ENCODE measurements at places on chromosomes 4 and X. TPM values are rescaled to one million over a fixed set of nuclear protein-coding genes. Genes with fewer than 3 reads are reported as not detected.

GRCh38 chr4:141713185-141713584 lies 76.8 kb downstream of the IL15 start:
- no peak for ATAC-seq

- ATAC-seq, result no peak
Observed at GRCh38 chr4:68693325-68694075, 23.0 kb upstream of the UGT2B15 start.

DNA sequence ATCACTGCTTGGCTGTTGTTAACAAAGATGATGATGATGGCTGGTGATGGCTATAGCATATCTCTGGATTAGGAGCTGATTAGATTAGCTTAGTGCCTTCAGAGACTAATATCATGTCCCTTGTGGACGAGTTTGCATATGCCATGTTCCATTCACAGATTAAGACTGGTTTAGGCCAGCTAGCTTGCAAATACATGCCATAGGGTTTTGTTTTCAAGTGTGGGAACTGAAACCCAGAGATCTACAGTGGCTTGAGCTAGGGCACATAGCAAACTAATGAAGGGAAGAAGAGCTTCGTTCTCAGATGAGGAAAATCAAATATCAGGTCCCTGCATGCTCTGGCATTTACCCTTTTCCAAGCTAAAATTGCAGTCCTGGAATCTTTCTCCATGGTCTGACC lies 492.3 kb downstream of the MAGEE1 start:
- ATAC-seq, result no peak

Gene ARHGEF6
- total RNA-seq, result 11.6 TPM

DNA sequence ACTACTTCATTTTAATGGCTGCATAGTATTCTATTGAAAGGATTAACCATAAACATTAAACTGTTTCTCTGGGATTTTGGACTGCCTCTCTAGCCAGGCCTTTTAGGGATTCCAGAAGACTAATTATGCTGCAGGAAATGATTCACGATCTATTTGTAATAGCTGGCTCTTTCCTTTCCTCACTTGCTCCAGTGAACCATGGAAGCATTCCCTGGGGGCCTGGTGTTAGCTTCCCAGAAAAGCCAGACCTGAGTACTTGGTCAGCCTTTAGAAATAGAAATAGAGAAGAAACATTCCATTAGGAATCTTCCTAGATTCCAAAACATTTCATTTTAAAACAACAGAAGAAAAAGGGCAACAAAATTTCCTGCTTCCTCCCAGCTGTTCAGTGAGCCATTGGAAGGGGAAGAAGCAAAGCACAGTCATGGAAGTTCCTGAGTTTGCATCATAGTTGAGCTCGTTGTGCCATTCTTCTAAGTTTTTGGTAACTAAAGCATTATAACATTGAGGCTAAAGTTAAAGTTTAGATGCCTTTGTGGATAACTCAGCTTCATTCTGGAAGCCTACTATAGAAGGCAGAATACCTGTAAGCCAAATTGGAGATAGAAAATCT lies 83.5 kb downstream of the NPNT start:
- no peak for ATAC-seq

GRCh38 chr4:25081866-25082471 lies 51.2 kb upstream of the LGI2 start:
- ATAC-seq, result no peak

Gene GNRHR
- 1.2 TPM for total RNA-seq

Gene SPIN2A
- total RNA-seq, result 10.9 TPM

Gene SLC39A8
- 13.6 TPM for total RNA-seq

DNA sequence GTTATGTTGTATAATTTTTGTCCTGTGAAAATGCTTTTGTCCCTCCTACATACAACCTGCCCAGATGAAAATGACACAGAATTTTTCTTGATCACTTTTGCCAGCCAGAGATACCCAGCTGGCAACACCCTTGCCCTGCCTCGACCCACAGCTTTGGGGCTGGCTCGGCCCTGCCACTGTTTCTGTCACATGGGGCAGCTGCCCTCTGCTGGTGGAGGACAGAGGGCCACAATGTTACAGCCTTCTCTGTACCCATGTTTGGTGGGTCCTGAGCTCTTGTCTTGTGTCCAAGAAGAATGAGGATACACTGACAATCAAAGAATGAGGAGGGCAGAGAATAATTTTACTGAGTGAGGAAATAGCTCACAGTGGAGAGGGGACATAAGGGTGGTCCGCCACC lies 31.1 kb downstream of the BMP15 start:
- ATAC-seq, result no peak

Gene RRH
- total RNA-seq, result 0.34 TPM

Gene DNAAF6
- total RNA-seq, result not detected

- ATAC-seq, result no peak
Observed at GRCh38 chrX:112688242-112688641, 8.5 kb upstream of the LHFPL1 start.

GRCh38 chr4:39937683-39938268 lies 39.9 kb downstream of the PDS5A start:
- ATAC-seq, result no peak

DNA sequence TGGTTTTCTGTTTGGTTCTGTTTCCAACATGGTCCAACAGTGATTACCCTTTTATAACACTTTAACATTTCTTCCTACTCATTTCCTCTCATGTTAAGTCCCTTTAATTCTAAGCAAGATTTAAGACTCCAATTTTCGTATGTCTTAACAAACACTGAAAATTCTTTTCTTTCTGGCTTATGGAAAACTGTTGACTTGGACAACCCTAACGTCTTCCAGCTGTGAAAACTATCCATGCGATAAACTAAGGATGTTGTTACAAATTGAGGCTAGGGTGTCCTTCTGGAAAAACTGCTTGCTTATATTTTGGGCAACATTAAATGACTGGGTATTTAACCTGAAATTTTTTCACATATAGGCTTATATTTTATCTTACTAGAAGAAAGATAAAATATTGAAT lies 33.9 kb upstream of the RTL3 start:
- no peak for ATAC-seq

- no peak for ATAC-seq
Observed at GRCh38 chr4:89324671-89325070, 17.1 kb upstream of the GPRIN3 start.

- ATAC-seq, result no peak
Observed at GRCh38 chr4:102429553-102429952, 71.6 kb upstream of the NFKB1 start.

DNA sequence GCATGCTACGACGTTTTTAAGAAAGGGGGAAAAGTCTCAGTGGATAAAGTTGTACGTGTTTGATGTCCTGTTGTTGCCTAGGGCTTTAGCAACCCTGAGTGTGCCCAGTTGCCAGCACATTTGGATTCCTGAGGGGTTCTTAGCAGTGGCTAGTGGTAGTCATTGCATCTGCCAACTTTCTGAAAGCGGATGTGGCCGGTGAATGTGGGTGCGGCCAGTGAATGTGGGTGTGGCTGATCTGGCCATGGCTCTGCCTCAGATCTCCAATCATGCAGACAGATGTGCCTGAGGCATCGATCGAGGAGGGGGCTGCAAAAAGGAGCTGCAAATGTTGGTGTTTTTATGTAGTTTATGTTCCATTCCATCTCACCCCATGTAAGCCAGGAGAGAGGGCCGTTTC lies 41.5 kb upstream of the FAT1 start:
- peak; percentile 64 for ATAC-seq

GRCh38 chr4:27040356-27040755 lies 179.7 kb downstream of the STIM2 start:
- ATAC-seq, result no peak

Gene CXCL3
- total RNA-seq, result 1.5 TPM

- no peak for ATAC-seq
Observed at GRCh38 chr4:174467107-174467506, 55.2 kb downstream of the HPGD start.

- ATAC-seq, result no peak
Observed at GRCh38 chr4:25321703-25322102, 9.1 kb downstream of the ZCCHC4 start.

Gene PCSK1N
- total RNA-seq, result 30.3 TPM

DNA sequence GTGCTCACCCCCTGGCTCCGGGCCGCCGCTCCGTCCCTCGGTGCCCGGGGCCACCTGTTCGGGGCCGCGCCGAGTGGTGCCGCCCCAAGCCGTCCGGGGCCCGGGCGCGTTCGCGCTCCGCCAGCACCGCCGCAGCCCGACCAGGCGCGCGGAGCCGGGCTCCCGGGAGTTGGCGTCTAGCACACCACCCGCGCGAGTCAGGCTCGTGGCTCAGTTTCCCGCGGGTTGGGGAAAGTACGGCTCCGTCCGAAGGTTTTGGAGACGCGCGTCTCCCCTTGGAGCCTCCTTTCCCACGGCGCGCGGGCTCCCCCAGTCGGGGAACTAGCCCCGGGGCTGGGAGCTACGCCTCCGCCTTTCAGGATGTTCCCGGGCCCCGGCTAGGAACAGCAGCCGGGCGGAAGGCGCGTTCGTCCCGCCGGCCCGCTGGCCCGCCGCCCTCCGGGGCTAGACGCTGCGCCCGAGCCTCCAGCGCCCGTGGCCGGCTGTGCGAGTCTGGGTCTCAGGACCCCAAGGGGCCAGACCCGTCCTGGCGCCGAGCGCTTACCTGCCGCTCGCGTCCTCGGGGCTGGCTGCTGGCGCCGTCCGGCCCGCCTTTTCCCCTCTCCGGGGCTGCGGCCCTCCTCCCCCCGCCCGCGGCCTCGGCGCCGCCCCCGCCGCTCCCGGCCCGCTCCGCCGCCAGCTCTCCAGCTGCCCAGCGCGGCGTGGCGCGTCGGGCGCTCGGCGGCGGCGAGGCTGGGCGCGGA lies at the start of gene ADGRG2:
Gene ADGRG2 (minus strand): TSS at position 571 of the 743 bp plus-strand sequence. CDS start 53,634 bp downstream, outside the sequence.
- ATAC-seq, result peak; percentile 78

DNA sequence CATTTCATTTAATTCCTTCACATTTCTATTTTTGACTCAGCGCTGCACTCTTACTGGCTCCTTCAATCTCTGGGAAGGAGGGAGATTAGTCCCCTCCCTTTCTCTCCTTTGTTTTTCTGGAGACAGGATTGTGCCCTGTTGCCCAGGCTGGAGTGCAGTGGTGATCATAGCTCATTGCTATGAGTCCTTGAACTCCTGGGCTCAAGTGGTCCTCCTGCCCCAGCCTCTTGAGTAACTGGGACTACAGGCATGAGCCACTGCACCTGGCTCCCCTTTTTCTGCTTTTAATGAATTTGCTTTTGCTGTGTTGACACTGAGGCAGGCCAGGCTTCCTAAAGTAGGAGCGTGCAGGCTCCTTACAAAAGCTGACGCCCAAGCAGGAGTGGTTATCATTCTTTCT lies 10.5 kb downstream of the TBC1D14 start:
- ATAC-seq, result no peak

DNA sequence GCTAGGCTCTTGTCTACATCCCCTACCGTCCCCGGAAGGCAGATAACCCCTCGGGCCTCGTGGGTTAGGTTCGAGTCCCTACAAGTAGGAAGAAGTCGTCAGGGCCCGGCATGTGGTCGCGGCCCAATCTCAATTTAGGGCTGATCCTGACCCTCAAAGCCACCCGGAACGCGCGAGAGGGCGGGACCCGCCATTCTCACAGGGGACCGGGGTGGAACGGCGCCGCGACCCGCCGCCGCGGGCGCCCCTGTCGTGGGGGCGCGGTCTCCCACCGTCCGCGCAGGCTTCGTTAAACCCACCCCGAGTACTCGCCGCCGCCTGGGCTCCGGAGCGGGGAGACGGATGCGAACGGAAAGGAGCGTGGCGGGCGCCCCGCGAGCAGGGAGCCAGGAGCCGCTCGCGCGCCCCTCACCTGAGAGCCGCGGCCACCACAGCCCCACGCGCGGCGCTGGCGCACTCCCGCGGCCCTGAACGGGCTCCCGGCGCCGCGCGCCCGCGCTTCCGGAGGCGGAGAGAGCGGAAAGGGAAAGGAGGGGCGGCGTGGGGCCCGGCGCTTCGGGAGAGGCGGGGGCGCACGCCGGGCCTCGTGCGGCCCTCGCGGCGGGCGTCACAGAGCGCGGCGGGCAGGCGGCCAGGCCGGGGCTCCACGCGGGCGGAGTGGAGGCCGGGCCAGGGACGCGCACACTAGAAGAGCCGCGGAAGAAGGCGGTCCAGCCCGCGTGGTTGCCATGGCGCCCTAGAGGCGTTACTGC lies at the start of gene CFAP97:
Gene CFAP97 (minus strand): TSS at position 515 of the 752 bp plus-strand sequence. CDS start 12,804 bp downstream, outside the sequence.
- ATAC-seq, result peak; percentile 96

GRCh38 chr4:100742045-100742444 lies 224.2 kb upstream of the EMCN start:
- ATAC-seq, result no peak

Gene FRMD7
- total RNA-seq, result not detected

DNA sequence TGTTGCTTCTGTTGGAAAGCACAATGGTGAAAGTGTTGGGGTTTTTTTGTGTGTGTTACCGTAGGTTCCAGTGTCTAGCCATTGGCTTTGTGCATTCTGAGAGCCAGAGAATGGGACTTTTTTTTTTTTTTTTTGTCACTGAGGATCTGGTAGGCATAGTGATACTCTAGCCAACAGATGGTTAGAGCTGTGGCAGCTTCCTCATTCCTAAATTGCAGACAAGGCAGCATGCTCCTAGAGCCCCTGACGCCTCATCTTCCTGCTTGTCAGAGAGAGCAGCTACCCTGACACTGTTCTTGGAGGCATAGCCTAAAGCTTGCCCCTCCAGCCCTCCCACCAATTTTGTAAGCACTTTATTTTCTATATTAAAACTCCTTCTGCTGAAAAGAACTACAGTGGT lies 27.0 kb downstream of the ARHGEF9 start:
- ATAC-seq, result no peak

Gene ART3
- total RNA-seq, result 65.1 TPM

Gene HSPA4L
- total RNA-seq, result 39.6 TPM

DNA sequence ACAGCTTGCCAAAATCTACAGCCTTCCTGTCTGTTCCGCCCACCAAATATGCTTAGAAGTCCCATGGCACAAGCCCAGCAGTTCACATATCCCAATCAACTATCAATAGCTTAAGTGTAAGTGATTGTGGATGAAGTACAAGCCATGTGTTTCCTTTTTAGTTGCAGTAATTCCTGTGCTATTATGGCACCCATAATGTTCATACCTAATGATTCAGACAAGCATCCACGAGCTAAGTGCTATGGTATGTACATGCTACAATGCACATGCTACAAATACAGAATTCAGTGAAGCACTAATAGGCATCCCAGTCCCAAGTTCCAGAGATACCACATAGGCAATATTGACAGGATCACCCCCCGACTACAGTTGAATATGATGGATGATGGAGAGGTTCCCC lies 94.5 kb downstream of the PCDH19 start:
- no peak for ATAC-seq

Gene USP26
- total RNA-seq, result 0.13 TPM

GRCh38 chr4:167031534-167032156 lies 202.6 kb downstream of the SPOCK3 start:
- ATAC-seq, result no peak

DNA sequence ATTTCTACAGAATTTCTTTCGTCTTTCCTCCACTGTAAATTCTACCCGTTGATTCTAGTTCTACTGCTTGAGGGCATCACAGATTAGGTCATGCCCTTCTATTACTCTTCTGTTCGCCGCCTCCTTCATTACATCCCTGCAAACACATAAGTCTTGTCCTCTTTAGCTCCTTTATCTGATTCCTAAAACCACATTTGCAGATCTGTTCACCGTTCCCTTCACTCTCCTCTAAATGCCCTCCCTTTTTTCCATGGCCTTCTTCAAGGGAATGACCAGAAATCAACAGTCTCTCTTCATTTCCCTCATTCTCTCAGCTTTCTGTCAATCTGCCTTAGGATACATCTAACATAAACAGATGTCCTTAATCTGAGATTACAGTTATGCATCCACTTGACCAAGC lies 43.1 kb downstream of the BTC start:
- no peak for ATAC-seq

Gene PABPC5
- 7.0 TPM for total RNA-seq

All from motor neuron (in vitro differentiated cells).